Ecto neural progenitor cell (in vitro differentiated cells): ENCODE measurements at places on chromosomes 11 and 22.

GRCh38 chr11:26557666-26558065 lies 14.4 kb downstream of the MUC15 start:
- DNase-seq = no peak

- peak; percentile 29 for DNase-seq
These were observed 5.4 kb upstream of the FTH1 start for GRCh38 chr11:61972672-61973475.

GRCh38 chr22:30680991-30681770 lies 13.5 kb upstream of the OSBP2 start:
- DNase-seq = no peak

GRCh38 chr11:65219930-65220213 lies 38.1 kb downstream of the CAPN1 start:
- no peak for DNase-seq

DNA sequence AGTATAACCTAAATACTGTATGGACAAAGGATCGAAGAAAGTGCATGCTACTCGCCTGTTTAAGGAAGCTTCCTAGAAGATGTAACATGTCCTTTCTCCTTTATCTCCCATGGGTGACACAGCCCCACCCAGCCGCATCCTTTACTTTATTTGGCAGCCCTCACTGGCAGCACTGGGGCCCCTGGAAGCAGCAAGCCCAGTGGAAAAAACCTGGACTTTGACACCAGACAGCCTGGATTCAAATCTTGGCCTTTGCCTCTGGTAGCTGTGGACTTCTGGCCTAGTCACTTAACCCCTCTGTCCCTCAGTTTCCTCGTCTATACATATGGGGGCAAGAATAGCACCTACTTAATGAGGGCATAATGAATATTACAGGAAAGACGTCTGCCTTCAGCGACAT lies 67.1 kb downstream of the MYEOV start:
- DNase-seq = peak; percentile 26

DNA sequence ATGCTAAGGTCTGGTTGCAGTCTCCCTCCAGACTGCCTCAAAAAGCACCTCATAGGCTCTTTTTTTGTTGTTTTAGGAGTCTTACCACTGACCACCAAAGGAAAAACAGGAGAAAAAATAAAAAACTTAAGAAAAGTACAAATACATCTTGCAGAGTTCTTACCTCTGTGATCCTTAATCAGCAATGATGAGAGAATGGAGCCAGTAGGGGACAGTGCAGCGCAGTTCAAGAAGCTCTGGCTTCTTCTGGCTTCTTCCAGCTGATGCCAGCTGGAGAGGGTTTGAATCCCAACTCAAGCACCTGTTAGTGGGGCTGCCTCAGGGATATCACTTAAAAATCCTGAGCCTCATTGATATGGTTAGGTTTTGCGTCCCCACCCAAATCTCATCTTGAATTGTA lies 223.3 kb upstream of the ISX start:
- no peak for DNase-seq

- DNase-seq = no peak
These were observed 2.9 kb upstream of the AKIP1 start for GRCh38 chr11:8908099-8908498.

- DNase-seq = no peak
These were observed 224.1 kb downstream of the CADM1 start for GRCh38 chr11:115279813-115280761.

DNA sequence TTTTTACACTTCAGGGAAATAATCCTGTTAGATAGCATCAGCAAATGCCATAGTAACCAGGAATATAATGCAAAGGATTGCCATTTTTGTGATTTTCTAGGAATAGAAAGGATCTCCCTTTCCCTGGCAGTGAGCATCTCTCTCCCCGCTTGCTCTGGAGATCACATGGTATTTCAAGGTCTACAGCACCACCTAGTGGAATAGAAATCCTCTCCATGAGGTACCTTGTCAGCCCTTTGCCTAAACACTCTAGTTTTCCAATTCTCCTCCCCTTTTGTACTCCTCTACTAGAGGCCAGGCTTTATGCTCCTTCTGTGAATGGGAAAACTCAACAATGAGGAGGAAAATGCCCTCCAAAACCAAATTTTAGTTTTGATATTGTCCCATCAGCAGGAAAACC lies 78.4 kb downstream of the XRRA1 start:
- DNase-seq = no peak

GRCh38 chr11:72189455-72190250 lies 2.3 kb upstream of the FOLR1 start:
- no peak for DNase-seq

GRCh38 chr22:50091092-50091768 lies 1.4 kb downstream of the MOV10L1 start:
- no peak for DNase-seq

- no peak for DNase-seq
These were observed 376.5 kb downstream of the NXPE2 start for GRCh38 chr11:115054570-115055538.

- DNase-seq = no peak
These were observed 197.2 kb downstream of the TENM4 start for GRCh38 chr11:79243422-79244210.

GRCh38 chr11:68206211-68206610 lies 6.9 kb downstream of the KMT5B start:
- DNase-seq = peak; percentile 54

GRCh38 chr11:108931168-108931567 lies 266.3 kb downstream of the DDX10 start:
- no peak for DNase-seq

DNA sequence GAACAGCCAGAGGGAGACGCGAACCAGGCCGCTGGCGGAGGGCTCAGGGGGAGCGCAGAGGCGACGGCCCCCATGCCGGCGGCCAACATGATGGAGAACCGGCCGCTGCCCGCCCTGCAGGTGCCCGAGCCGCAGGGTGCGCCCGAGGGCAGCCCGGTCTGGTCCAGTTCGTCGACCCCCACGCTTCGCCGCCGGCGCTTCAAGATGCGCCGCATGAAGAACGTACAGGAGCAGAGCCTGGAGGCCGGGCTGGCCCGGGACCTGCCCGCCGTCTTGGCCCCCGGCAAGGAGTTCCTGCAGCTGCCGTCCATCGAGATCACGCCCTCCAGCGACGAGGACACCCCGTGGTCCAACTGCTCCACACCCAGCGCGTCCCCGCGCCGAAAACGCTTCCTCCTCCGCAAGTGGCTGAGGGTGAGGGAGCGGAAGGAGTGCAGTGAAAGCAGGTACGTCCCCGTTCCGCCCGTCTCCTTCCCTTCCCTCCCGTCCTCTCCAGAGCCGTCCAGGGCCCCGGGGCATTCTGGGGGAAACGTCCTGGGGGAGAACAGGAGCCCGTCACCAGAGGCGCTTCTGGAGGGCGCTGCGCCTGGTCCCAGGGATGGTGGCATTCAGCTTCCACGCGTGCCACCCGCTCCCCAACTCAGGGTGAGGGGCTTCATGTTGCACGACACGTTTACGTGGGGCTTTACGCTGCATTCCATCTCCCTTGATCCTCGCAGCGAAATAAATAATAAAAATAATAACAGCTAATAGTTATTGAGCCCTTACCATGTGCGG lies 840 bp downstream of the GRAMD1B start:
- DNase-seq = peak; percentile 78

GRCh38 chr22:26143806-26144325 lies 25.4 kb upstream of the SEZ6L start:
- DNase-seq = no peak

DNA sequence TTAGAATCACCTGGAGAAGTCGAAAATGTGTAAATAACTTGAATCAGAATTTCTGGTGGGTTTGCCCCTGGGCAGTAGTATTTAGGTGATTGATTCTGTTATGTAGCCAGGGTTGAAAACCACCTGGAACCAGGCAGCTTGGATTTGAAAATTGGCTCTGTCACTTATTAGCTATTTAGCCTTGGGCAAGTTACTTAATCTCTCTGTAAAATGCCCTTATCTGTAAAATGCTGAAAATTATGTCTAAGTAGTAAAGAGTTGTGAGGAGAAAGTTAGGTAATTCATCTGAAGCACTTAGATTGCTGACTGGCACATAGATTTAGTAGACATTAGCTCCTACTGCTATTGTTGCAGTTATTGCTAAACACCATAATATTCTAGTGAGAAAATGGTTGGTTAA lies 49.3 kb downstream of the PPME1 start:
- DNase-seq = no peak

GRCh38 chr11:62961017-62961570 lies 23.7 kb downstream of the SLC22A6 start:
- DNase-seq = peak; percentile 8

DNA sequence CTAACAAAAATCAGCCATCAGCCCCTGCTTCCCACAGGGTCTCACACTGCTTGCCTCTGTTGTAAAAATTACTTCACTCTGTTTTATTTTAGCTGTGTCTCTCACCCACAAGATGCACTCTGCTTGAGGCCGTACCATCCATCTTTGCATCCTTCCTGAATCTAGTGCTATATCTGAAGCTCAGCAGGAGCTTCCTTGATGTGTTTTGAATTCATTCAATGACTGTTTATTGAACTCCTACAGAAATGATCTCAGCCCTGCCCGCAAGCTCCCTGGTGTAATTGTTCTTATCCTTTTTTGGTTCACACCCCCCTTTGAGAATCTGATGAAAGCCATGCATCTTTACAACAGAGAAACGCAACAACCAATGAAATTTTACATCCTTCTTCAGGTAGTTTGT lies 310.2 kb upstream of the ZC3H12C start:
- no peak for DNase-seq

GRCh38 chr22:30868663-30869385 lies 99.8 kb downstream of the MORC2 start:
- DNase-seq = no peak

DNA sequence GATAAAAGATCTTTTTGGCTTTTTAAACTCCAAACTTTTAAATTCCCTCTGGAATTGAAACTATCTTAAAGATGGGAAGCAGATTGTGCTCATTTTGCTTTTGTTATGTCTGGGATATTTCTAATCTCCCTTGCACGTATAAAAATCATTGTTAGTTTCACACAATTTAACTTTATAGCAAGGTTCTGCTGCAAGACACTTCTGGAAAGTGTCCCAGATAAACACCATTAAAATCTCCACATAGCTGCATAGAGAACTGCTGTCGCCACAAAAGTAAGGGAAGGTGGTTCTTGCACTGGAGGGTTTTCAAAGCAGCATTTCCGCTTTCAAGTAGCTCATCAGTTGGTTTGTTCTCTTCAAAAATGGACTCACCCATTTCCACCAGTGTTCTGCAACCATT lies 11.8 kb downstream of the PTS start:
- no peak for DNase-seq
